DND-41 (cell line): ENCODE measurements at places on chromosomes 7 and 10.

DNA sequence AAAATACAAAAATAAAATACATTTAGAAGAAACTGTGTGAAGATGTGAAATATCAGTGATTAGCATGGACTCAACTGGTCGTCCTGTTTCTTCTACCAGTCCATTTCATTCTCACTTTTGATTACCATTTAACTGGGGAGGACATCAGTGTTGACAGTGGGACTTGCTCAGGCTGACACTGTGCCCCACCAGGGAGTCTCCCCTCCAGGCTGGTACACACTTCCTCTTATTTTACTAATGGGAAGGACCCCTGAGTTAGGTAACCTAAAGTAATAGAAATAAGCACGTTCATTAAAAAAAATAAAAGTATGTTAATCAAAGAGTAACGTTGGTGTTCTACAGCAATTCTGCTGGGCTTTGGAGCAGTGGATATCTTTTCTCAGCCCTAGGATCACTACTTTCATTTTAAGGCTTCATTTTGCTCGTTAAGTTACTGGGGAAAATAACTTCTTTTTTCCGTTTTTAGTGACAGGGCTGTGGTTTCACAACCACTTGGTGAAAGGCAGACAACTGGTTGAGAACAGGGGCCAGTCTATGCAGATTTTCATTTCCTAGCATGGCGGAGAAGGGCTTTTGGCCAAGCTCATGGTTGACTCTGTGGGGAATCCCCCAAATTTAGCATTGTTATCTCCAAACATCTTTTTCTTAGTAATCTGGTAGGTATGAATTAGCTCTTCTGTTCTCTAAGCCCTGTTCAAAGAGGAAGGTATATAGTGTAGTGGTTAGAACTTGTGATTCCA is 2.1 kb downstream of the SNX10 start:
- DNase-seq = no peak

DNA sequence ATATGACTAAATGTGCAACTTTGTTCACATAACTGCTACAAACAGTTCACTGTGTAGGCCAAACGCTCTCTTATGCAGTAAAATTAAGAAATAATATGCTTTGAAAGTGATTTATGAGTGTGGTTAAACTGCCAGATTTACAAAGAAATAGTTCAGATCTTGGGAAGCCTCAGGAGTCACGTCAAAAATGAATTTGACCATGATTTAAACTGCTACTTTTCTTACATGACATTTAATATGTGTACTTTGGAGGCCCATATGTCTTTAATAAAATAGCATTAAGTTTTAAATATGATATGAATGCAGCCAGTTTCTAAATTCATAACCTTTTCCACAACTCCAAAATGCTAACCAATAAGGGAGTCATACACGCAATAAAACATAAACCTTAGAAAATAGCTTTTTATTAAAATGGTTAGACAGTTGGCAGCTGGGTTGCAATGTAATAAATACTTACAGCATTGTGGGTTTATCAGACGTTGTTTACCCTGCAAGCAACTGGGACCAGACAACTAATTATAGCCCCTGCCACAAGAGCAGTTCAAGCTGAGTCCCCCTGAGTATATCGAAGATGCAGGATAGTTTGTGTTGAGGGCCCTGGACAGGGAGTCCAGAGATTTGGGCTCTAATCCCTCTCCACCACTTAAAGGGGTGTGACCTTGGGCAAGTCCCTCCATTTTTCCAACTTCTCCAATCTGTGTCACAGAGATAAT is 640.4 kb downstream of the LRMDA start:
- DNase-seq = no peak

GRCh38 chr7:43850348-43851116 is 18.8 kb downstream of the MRPS24 start:
- no peak for DNase-seq

- no peak for DNase-seq
Observed at GRCh38 chr7:143426479-143427142, 16.6 kb upstream of the TAS2R60 start.

- DNase-seq = no peak
Observed at GRCh38 chr10:119817991-119818888, 54.4 kb downstream of the MCMBP start.

DNA sequence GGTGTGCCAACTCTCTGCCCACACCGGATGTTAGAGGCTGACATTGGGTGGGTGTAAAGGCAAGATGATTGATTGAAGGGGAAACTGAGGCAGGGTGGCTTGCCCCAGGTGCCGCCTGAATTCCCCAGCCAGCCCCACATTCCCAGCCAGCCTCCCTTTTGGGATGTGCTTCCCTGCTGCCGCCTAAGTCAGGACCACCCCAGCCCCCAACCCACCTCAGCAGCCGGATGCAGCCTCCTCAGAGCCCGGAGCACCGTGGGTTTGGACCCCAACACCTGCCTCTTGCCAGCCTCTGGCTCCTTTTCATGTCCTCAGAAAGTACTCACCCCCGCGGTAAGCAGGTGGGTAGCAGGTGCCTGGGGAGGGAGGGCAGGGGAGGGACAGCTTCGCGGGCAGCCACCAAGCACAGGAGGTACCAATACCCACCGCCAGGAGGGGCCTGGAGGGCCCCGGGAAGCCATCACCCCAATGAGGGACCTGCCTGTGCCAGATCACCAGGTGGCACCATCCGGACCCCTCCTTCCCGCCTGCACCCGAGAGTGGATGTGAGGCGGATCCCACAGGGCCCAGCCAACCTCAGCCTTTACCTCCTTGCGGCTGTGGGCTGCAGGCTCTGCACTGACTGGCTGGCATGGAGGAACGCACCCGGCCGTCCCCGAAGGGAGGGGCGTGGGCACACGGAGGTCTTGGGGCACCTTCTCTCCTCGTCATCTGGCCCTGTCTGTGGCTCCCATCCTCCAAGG is 60.5 kb downstream of the PWWP2B start:
- peak; percentile 48 for DNase-seq

- no peak for DNase-seq
Observed at GRCh38 chr7:36944838-36945237, 220.5 kb upstream of the AOAH start.

- peak; percentile 84 for DNase-seq
Observed at GRCh38 chr7:134031835-134032617, 95.1 kb upstream of the LRGUK start.

GRCh38 chr10:49831352-49832035 is 69.4 kb upstream of the OGDHL start:
- DNase-seq = no peak

- DNase-seq = no peak
Observed at GRCh38 chr10:124837687-124838086, 36.1 kb downstream of the ABRAXAS2 start.

DNA sequence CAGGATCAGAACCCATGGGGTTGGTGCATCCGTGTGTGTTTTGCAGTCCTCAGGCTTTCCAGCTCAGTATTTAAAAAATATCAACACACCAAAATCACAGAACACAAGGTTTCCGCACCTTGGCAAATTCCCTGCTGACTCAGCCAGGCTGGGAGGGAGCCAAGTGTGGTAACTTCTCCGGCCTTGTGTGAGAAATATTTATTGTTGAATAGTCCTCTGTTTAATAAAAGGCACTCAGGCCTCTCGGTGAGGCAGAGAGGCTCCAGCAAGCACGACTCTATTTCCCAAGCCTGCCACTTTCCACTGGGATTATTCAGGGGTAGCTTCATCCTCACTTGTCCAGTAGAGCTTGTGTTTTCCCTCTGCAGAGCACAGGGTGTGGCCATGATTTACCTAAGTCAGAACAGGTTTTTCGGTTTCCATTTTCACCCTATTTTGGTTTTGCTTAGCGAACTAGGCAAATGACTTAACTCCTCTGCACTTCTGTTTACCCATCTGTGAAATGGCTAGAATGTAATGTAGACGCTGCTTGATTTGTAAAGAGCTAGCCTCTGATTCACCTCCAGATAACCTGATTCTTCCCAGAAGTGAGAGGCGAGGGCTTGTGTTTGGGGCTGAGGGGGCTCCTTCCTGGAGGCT is 13.0 kb upstream of the CHST15 start:
- DNase-seq = no peak

- DNase-seq = no peak
Observed at GRCh38 chr7:37703361-37703760, 19.8 kb downstream of the GPR141 start.

GRCh38 chr7:40200791-40201190 is 66.0 kb downstream of the SUGCT start:
- DNase-seq = no peak

DNA sequence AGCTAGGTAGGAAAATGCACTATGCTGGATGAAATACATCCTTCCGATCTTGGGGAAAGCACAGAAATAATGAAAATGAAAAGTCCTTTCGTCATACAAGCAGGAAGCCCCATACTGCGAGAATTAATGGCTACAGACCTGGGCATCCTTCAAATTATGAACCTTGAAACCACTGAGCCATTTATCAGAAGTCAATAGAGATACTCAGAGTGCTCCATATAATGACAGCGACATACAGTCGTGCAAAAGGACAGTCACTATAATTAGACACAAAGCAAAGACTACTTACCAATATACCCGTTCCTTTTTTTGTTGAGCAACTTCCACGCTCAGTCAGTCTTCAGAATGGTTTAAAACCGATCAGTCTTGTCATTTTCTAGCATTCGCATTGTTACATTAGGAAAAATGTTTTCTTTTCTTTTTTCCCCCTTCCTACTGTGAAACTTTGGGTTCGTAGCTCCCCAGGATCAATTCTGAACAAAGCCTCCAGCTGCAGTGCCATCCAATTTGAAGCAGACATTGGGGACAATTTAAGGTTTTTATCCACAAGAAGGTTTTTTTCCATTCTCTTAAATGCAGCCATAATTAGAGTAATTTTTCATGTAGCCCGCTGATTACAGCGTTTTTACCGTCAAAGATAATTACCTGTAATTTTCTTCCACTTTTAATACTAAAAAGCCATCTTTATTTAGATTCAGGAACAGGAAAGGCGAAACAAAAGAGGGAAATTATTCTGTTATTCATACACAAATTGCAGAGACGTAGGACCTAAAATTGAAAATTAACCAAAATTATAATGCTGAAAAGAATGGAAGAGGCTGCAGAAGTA is 6.4 kb downstream of the DLX6 start:
- DNase-seq = no peak

- DNase-seq = no peak
Observed at GRCh38 chr7:102169651-102170392, 116.8 kb upstream of the SH2B2 start.

- DNase-seq = peak; percentile 64
Observed at GRCh38 chr7:114922026-114922651, at the start of gene MDFIC. TSS of gene MDFIC (plus strand) at chr7:114922094. CDS start at chr7:114923034, 940 bp downstream.
